ENCODE measurements at places on chromosomes 4 and X.

DNA sequence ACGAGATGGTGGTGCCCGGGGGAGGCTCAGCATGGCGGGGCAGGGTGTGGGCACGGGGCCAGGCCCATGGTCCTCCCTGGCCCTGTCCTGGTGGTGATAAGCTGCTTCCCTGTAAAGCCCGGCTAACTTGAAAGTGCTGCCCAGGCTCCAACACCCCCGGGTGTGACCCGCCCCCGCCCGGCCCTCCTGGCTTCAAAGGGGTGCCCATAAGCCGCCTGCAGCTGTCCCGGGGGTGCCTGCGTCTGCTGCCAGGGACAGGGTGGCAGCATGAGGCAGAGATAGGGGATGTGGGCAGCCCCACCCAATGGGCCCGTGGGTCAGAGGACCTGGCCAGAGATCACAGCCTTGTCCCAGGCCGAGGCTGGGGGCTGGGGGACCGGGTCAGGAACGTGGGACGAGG lies 18.1 kb downstream of the FGFRL1 start:
- DNase-seq, result no peak

- DNase-seq, result peak; percentile 61
Observed at GRCh38 chrX:129876771-129877305, 29.1 kb upstream of the UTP14A start.

DNA sequence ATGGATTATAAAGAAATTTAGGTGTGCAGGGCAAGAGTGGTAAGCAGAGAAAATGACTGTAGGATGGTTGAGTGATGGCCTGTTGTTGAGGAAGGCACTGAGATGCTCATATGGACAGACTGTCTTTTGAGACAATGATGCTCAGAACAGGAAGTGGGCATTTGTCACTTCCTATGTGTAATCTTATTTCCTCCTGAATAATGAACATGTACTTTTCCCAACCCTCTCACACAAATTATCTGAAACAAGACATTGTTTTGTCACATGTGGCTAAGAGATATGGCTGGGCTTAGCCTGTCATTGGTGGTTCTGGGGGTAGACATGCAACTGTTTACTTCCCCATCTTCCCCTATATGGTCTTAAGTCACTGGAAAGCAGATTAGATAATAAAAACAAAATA lies 240.5 kb downstream of the CFAP47 start:
- DNase-seq, result no peak

GRCh38 chr4:113088050-113088449 lies 38.6 kb downstream of the ANK2 start:
- no peak for DNase-seq

DNA sequence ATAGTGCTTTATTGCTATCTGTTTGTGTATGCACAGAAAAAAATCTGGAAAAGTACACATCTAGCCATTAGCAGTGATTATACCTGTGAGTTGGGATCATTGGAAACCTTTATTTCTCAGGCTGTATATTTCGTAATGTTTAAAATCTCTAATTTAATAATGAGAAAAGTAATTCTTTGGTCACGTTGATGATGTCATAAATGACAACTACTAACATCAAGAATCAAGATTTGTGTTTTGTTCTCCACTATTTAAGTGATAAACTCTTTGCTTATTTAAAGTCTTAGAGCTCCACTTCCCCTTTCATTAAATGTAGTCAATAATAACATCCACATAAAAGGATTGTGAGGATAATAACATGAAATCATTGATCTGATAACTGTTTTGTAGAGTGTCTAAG lies 126.2 kb downstream of the TMA16 start:
- DNase-seq, result no peak
